ENCODE measurements at places on chromosomes 2 and 18. TPM values are rescaled to one million over a fixed set of nuclear protein-coding genes. Genes with fewer than 3 reads are reported as not detected.

DNA sequence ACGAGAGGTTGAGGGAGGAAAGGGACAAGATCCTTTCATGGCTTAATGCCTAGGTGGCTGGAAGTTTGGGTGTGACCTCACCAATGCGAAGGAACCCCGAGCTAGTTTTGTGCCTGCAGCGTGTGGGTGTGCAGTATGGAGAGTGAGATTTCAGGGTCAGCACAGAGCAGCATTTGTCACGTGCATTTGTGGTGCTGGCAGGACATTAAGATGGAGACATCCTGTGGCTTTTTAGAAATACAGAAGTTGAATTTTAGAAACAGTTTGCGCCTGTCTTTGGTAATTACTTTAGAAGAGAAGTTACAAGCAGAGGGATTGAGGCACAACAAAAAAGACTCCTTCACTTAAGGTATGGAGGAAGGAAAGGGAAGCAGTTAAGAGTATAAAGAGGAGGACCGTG, 258.2 kb upstream of the THUMPD2 start:
- DNase-seq, result no peak

- no peak for DNase-seq
Observed at GRCh38 chr18:11986061-11986460, 4.8 kb downstream of the IMPA2 start.

GRCh38 chr2:212066546-212066945, 472.1 kb downstream of the ERBB4 start:
- no peak for DNase-seq

DNA sequence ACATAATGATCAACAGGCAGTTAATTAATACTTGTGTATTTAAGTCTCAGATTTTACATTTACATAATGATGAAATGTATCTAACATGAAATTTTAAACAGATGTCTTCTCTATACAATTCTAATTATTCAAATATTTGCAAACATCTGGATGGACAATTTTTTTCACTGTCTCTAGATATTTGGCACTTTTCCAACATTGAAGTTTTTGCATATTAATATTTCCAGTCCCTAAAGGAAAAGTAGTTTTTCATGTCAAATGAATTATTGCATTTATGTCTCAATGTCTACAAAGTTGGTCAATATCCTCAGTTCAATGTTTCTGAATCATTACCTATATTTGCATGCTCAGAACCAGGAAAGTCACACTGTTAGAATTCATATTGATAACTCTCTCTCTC, 560.9 kb upstream of the PKDCC start:
- DNase-seq, result no peak

AP1S3 gene
- total RNA-seq, result 5.0 TPM

DNA sequence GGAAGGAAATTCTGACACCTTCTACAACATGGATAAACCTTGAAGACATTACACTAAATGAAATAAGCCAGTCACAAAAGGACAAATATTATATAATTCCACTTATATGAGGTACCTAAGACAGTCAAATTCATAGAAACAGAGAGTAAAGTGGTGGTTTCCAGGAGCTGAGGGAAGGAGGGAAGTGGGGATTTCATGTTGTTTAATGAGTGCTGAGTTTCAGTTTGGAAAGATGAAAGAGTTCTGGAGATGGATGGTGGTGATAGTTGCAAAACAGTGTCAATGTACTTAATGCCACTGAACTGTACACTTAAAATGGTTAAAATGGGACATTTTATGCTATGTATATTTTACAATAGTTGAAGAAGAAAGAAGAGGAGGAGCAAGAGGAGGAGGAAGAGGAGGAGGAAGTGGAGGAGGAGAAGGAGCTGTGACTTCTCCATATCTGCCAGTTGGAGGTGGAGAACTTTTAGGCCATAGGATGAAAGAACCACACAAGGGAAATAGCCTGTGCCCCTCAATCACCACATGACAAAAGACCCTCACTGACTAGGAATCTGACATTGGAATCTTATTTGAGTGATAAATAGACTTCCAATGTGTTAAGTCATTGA, 55.3 kb upstream of the LGALSL start:
- no peak for DNase-seq

GRCh38 chr18:8763611-8764010, 58.3 kb downstream of the MTCL1 start:
- no peak for DNase-seq

DNA sequence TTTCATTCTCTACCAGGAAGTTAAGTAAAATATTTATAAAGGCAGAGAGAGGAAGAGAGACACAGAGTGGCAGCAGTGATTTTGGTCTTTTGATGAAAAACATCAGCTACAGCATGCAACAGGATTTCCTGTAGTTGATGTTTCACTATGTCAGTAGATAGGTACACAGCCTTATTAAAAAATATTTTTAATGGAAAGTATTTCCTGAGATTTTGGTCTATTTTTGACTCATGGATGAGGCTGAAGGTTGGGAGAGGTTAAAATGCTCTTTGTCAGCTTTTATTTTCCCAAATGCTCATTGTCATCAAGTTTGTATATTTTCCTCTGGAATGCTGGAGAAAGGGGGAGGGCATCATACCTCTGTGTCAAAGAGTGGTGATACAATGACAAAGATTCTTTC, 1112.5 kb downstream of the CBLN2 start:
- DNase-seq, result no peak

SERPINB11 gene
- total RNA-seq, result not detected

GRCh38 chr2:56580242-56580641, 396.5 kb downstream of the CCDC85A start:
- DNase-seq, result no peak

GRCh38 chr2:68687018-68687417, 43.6 kb downstream of the PROKR1 start:
- DNase-seq, result no peak

DNA sequence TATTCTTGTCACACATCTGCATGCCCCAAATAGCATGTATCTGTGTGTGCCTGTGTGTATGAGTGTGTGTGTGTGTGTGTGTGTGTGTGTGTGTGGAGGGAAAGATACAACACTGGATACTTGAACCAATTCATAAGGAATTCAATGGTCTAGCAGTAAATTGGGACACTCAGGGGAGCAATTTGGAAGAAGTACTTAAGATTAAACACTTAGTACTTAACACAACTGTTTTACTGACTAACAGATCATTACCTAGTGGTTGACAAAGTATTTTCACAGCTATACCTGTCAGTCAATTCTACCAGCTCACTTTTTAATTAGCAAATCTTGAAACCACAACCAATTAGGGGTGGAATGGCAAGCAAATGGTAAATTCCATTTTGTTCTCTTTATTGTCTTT, 1024.1 kb downstream of the TMEM182 start:
- no peak for DNase-seq

DNA sequence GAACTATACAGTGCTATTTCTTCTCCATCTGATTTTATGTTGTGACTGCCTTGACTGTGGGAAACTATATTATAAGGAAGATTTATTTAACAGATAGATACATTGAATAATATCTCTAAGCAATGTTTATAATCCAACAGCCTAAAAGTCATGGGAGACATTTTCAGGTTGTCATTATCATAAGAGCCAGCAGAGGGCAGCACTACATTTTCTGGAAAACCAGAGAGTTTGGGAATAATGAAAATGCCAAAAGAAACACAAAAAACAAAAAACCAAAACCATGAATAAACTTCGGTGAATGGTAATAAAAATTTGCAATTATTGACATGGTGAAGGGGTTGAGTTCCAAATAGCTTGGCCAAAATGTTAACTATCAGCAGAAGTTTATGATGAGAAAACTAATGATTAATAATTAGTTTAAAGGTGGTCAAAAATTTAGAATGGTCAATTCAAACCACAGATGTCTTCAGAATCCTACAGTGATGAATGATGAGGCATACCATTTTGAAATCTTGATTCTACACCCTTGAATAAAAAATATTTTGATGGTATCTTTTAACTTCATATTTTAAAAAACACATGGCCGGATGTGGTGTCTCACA, 4.7 kb downstream of the EEF1B2 start:
- DNase-seq, result no peak

DNA sequence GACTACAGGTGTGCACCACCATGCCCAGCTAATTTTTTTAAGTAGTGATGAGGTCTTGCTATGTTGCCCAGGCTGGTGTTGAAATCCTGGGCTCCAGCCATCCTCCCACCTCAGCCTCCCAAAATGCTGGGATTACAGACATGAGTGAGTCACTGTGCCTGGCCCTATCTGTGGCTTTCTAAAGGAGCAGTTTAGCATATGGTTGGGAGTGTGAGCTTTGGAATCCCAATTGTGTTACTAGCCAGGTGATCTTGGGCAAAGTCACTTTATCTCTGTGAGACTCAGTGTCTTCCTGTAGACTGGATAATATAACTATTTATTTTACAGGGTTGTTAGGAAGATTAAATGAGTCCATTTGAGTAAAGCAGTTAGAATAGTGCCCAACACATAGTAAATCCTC, 19.8 kb upstream of the SMAD4 start:
- no peak for DNase-seq

DNA sequence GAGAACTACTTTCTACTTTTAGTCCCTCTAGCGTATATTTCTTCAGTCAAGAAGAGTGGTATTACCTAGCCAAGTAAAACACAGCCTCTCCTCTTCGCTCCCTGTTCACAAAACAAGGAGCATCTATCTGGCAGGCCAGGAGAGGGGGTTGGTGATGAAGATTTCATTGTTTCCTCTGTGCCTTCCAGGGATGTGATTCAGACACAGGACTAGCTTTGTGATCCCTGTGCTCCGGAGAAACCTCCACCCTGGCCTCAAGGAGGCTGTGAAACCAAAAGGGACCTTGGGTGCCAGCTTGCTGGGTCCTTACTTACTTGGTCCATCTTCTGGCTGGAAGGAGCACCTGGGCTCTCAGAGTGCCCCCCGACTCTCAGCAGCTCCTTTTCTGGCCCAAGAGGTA, 5.7 kb downstream of the RHOB start:
- DNase-seq, result no peak

CAVIN2 gene
- total RNA-seq, result 13.7 TPM

DNA sequence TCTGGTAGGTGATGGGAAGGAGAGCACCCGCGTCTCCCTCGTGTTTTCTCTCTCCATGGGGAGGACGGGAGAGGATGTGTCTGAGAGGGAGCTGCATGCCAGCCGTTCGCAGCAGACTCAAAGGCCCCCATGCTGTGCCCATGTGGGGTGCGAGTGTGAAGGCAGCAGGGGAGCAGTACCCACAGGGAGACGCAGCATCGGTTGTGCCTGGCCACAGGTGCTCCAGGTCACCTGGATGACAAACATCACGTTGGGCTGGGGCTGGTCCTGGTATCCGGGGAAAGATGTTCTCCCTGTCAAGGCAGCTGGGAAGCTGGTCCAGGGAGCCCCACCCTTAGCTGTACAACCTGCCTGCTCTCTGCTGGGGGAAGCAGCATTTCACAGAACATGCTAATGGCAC, 119.5 kb upstream of the SALL3 start:
- no peak for DNase-seq

GRCh38 chr2:64243081-64244036, 99.1 kb upstream of the PELI1 start:
- DNase-seq, result peak; percentile 37

ADI1 gene
- 91.5 TPM for total RNA-seq

- no peak for DNase-seq
Observed at GRCh38 chr2:10930721-10931516, 19.2 kb downstream of the KCNF1 start.

DNA sequence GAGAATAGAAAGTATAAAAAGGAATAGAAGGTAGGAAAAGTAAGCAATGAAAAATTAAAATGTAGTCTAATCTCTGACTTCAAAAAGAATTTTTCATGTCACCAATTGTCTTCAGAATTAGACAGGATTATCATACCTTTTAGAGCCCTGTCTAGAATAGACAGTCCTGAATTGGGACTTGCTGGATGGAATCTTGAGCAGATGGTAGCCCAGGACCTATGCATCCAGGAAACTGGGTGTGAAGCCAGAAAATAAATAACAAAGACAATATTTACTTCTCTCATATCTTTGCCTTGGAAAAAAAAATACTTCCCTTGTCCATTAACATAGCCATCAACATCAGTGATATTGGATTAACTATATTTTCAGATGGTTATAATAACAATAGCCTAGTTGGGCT, 97.8 kb upstream of the UNC80 start:
- DNase-seq, result no peak

LOXHD1 gene
- not detected for total RNA-seq

DNA sequence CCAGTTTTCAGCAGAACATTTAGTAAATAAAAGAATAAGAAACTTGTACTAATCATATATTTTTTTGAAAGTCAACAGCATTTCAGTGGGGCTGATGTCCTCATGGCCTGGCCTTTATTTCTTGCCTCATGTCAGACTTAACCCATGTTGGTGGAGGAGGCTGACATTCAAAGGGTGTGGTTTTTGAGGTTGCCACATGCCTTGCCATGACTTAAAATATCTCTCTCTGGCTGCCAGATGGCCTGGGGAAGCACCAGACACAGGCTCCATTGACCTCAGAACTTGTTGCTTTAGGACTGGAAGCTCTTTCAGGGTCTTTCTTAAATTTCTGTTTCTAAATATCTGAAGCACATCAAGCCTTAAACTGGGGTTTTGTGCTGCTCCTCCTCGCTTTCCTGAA, 32.5 kb upstream of the CD28 start:
- no peak for DNase-seq

MYOM1 gene
- total RNA-seq, result 16.3 TPM
